NCI-H1694 treated with DMSO at 0.1 percent for 48 hours (cell line): ENCODE measurements at places on chromosomes 12 and 14.

DNA sequence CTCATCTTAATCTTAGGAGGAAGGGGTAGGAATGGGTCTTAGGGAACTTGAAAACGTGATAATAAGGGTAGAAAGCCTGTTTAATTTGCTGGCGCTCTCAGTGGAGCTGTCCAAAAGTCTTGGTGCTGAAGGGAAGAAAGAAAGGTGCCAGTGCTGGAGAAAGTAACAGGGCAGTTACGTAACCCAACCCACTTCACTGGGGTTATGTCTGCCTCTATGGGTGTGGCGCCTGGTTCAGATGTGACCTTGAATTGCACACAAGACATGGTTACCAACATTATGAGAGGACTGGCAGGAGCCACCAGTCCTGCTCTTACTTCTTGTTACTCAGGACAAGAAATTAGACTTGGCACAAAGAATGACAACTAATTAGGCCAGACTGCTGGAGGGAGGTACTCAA, 18.6 kb upstream of the GPATCH2L start:
- DNase-seq: no peak

GRCh38 chr14:97077253-97077653, 280.1 kb downstream of the VRK1 start:
- DNase-seq: no peak

DNA sequence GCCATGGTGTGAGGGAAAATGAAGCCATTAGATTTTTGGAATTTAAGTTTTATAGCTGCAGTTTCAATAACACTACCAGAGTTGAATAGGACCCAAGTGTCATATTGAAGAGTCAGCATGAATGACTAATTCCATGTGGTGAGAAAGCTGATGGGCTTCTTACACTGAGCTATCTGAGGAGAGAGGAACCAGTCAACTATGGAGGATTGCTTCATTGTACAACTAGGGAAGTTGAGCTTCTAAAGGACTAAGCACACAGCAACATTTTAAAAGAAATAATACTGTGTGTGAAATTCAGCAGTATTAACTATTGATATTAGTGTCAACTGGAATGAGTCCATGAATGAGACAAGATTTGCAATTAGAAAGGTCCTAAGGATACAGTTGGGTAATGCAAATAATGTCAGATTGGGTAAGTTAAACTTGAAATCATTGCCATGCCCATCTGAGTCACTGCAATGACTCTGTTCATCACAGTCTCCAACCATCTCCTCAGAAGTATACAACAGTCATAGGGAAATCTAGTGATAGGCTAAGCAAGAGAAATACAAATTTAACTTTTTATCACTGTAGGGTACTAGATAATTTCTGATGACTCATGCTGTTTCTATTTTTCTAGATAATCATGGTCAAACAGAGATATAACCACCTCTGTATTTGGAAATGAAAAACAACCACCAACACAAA, 394.2 kb downstream of the FSCB start:
- DNase-seq: no peak

DNA sequence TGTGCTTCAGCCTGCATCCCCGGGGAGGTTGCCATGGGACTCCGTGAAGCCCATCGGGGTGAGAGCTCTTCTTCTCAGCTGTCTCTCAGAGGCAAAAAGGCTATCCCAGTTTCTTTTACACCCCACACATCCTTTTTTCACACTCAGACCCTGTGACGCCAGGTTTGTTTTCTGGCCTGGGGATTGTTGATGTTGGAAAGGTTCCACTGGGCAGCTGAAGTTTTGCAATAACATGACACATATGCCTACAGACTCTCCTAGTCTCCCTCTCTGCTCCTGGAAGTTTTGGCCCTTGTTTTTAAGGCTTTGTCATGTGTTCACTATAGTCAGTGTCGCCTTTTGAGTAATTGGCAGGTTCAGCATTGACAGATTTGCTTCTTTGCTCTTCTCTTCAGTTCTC, 118.6 kb downstream of the SMOC1 start:
- DNase-seq: no peak

- DNase-seq: no peak
Observed at GRCh38 chr12:14802247-14802646, 1.0 kb downstream of the WBP11 start.

DNA sequence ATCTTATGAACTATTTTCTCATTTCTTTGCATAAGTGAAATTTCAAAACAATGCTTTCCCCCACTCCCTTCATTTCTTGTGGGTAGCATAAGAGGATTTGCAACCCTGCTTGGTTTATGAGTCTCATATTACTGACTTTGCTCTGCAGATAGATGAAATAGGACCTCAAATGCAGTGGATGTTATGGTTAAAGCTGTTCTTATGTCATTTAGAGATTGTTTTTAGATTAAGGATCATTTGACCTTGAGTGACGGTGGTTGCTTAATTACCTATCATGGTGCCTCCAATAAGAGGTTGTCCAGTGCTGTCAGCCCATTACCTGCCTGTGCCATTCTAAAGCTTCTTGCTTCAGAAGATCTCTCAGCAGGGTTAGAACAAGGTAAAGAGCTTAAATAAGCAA, 351.4 kb upstream of the ATP2B1 start:
- DNase-seq: no peak

DNA sequence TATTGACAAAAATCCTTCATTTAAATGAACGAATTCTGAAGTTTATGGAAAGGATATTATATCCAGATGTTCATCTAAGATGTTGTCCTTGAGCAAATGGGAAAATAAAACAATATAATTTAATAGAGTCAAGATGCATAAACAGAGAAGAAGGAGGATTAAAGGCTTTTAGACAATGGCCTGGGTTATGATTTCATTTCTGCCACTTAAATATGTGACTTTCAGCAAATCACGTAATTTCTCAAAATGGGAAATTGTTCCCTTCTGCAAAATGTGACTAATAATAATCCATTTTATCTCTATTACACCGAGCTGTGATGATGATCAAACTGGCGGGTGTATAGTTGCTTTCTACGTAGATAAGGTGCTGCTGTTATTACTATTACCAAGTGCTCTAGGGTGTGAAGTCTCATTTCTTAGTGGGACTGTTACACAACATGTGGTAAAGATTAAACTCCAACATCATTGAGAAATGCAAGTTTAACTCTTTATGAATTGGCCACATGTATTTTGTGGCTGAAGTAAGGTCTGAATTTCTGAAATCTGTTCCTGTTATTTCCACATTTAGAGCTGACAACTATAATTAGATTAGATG, 157.0 kb downstream of the MYRFL start:
- no peak for DNase-seq

DNA sequence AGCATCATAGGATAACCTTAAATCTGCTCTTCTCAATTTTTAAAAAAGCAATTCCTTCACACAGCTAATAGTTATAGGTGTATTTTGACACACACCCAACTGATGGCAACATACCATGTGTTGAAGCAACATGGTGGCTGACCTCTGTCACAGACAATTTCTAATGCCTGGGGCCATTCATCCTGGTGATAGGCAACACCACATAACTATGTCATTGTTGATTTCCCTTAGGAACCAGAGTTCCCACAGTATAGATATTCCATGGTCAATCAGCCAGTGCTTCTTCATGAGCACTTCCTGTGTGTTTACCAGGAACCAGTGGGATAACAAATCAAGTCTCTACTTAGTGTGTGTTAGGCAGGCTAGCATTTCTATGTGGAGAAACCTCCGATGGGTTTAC, 88.3 kb downstream of the FIGNL2 start:
- no peak for DNase-seq

DNA sequence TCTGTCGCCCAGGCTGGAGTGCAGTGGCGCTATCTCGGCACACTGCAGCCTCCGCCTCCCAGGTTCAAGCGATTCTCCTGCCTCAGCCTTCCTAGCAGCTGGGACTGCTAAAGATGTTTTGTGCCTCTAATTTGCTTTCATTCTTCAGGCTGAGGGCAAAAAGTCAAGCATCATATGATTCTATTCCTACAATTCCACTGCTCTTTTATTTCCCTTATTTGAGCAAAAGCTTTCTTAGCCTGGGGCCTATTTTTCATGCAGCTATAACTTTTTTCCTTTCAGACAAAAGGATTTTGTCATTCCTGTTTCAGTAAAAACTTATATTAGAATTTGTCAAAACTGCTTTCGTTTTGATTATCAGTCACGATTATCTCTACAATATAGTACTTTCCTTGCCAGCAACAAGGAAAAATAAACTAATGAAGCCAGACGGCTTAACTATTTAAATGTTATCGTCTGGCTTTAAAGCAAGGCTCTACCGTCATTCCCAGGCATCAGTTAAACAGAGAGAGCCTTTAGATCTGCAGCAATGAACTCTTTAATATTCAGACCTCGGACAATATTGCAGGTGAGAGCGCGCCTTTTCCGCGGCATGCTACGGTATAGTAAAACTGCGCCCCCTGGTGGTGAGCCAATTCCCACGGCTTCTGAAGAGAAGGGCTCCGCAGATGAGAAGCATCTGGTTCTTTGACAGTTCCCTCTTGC, 1.4 kb upstream of the SLC2A13 start:
- DNase-seq: peak; percentile 82

DNA sequence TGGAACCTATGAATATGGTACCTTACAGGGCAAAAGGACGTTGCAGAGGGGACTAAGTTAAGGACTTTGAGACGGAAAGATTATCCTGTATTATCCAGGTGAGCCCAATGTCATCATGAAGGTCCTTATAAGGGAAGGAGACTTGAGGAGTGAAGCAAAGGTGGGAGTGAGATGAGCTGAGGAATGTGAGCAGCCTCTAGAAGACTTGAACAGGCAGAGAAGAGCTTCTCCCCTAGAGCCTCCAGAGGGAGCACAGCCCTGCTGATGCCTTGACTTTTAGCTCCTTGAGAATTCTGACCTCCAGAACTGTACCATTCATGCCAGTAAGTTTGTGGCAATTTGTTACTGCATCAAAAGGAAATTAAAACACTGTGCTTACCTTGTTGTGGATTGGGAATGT, 41.8 kb upstream of the DCD start:
- DNase-seq: no peak

DNA sequence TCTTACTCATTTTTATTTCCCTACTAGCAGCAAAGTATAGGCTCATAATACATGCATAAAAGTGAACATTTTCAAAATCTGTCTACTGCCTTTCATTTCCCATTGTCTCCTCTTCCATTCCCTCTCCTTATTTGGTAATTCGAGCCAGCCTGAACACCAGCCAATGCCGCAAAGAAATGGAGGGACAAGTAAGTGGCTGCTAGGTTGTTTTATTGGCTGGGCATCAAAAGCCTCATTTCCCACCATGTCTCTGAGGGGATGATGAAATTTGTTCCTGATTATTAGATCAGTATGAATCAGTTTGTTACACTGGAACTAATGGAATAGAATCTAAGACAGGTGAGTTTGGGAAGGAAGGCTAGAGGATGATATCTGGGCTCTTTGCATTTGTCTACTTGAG, 143.5 kb downstream of the KCNA5 start:
- DNase-seq: no peak

DNA sequence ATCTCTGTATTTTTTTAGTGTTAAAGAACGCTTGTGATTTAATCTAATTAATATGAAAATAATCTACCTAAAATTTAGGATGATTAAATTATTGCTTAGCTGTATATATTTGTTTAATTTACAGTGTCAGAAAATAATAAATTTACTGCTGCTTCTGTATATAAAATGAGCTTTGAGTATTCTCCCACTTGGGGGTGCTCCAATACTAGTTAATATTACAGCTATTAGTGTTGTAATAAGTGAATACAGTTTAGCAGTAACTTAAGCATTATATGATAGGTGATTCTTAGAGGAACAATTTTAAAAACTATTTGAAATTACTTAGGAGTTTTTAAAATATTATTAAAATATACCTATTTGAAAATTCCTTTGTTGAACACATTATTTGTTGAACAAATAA, 62.2 kb downstream of the PAPOLA start:
- DNase-seq: peak; percentile 22

DNA sequence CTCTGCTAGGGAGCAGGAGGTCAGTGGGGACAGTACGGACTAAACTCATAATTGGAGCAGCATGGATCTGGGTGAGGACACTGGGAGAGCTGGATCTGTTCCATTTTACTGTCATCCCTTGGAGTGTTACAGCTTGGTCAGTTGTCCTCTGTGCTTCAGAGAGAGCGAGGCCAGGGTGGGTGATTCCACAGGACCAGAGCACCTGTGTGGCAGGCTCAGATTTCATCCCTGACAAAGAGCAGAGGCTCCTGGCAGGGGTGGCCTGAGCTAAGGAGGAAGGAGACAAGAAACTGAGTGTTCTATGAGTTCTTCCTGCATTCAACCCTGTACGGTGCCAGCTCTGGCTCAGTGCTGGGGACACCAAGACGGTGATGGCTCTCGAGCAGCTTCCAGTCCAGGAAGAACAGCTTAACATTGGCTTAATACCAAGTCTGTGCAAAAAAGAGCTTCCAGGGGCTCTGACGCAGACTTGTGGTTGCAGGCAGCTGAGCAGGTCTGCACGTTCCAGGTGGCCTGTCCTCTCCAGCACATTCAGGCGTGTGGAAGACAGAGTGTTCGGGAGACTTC, 8.4 kb upstream of the PGF start:
- DNase-seq: no peak

DNA sequence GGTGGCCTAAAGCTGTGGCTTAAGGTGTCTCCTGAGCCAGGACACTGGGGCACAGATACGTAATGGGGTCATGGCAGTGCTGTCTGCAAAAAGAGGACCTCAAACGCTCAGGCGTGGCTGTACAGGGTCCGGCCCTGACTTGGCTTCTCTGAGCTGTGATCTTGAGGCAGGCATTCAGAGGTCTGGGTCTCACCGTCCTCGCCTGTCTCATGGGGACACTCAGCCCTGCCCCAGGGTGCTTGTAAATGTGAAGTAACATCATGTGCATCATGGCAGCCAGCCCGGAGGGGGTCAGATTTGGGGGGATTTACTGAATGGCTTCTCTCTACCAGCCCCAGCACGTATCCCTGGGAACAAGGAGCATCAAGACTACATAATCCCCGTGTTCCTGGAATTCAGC, 28.8 kb downstream of the DIO3 start:
- no peak for DNase-seq

DNA sequence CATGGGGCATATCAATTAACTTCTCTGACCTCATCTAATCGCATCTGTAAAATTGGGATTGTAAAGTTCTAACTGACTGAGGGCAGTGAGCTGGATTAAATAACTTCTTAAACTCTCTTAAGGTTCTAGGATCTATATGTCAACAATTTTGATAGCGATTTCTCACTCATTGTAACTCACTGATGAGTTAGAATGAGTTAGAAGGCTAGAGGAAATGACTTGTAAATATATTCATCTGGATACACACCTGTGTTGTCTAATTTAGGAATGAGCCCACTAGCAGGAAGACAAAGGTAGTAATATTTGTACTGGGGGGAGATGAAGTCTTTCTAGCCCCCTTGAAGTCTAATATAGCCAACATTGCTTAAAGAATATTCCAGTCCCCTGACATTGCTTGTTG, 46.3 kb upstream of the CERS5 start:
- no peak for DNase-seq

- no peak for DNase-seq
Observed at GRCh38 chr12:50157259-50157658, 9.9 kb downstream of the CERS5 start.

DNA sequence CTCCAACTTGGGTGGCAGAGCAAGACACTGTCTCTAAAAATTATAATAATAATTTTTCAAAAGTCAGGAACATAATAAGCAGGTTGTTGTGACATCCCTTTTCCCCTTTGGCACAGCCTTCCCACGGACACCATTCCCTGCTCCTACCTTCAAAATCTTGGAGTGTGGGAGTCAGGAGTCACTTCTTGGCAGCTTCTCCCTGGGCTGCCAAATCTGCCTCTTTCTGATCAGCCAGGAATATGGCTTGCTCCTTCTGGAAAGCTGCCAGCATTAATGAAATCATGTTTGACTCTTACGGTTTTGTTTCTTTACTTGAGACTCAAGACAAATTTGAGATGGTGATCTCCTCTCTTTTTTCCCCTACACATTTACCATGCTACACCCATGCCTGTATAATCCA, 391.4 kb upstream of the SYT1 start:
- no peak for DNase-seq

GRCh38 chr14:75832621-75833297, 149.0 kb downstream of the TGFB3 start:
- no peak for DNase-seq
